ENCODE measurements at places on chromosomes 16 and 17.
A peak's percentile ranks its signal among the peaks of the same experiment; 100 is the strongest.

DNA sequence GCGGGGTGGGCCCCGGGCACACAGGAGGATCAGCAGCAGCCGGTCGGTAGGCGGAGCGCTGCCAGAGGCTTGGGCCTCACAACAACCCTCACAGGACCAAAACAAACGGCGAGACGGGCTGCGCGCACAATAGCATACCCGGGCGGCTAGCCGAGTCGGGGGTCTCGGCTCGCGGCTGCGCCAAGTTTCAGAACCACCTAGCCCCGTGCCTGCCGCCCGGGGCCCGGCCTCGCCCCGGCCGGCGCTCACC lies 732 bp downstream of the ULK2 start:
- peak; percentile 70 for DNase-seq

GRCh38 chr17:58148609-58149008 lies 425 bp downstream of the OR4D1 start:
- DNase-seq = no peak

- peak; percentile 68 for DNase-seq
Observed at GRCh38 chr16:66740010-66740409, 11.4 kb downstream of the DYNC1LI2 start.

GRCh38 chr16:71919035-71919434 lies 23.7 kb downstream of the IST1 start:
- no peak for DNase-seq

- DNase-seq = peak; percentile 7
Observed at GRCh38 chr16:84836234-84836647, 16.5 kb downstream of the CRISPLD2 start.

DNA sequence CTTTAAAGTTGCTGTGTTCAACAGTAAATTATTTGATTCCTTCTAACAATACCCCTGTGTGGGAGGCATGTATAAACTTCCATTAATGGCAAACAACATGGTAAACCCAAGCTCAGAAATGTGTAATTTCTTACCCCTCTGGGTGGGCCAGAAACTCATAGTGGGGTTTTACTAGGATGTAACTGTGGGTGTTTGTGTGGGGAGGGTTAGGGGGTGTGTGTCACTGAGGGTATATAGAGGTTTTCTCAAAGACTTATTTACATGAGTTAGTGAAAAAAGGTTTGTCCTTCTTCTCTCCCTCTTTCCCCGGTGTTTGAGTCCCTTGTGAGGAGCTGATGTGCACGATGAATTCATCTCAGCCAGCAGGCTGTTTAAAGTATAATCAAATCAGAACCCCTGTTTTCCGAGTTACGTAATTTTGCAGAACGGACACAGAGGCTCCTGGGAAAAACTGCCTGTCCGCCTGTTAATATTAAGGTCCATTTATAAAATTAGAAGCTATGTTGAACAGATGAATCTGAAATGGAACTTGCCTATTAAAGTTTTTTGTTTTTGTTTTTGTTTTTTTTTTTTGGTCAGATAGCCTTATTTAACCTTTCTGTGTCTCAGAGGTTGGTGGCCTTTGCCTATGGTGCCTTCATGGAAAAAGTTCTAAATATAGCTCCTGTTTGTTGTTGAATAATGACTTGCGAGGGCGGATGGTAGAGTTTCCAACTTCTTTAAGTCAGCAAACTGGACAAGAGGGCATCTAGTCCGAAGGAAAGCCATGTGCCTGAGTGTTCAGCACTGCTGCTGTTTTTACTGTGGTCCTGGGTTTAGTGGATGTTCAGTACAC lies 73.3 kb downstream of the MSI2 start:
- no peak for DNase-seq

DNA sequence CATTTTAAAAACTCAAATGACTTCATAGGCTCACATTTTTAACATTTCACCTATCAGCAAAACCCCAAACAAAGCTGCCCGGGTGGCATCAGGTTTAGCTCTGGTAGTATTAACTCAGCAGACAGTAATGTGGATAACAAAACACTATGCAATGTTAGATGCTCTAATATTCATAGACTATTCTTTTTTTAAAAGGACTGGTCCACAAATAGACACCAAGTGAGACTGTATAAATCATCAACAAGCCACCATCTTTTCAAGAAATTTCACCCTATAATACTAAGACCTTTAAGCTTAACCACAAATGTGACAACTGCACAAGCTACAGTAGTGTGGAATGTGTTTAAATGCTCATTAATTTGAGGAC lies 20.2 kb downstream of the SNN start:
- DNase-seq = no peak

DNA sequence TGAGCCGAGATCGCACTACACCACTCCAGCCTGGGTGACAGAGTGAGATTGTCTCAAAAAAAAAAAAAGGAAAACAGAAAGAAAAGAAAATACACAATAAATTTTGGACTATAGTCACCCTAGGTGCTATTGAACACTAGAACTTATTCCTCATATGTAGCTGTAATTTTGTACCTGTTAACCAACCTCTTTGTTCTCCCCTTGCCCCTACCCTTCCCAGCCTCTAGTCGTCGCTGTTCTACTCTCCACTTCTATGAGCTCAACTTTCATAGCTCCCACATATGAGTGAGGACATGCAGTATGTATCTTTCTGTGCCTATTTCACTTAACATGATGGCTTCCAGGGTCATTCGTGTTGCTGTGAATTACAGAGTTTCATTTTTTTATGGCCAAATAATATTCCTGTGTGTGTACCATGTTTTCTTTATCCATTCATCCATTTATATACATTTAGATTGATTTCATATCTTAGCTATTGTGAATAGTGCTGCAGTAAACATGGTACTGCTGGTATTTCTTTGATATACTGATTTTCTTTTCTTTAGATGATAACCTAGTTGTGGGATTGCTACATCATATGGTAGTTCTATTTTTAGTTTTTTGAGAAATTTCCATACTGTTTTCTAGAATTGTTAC lies 28.3 kb downstream of the VPS35L start:
- DNase-seq = peak; percentile 81

- no peak for DNase-seq
Observed at GRCh38 chr16:79931721-79932120, 331.2 kb upstream of the MAF start.

GRCh38 chr16:10738231-10739077 lies 5.2 kb upstream of the NUBP1 start:
- peak; percentile 47 for DNase-seq

- no peak for DNase-seq
Observed at GRCh38 chr17:69916761-69917160, 158.3 kb upstream of the KCNJ16 start.
